ENCODE measurements at places on chromosomes 5 and 9. TPM values are rescaled to one million over a fixed set of nuclear protein-coding genes. Genes with fewer than 3 reads are reported as not detected.

- no peak for DNase-seq
These were observed 38.0 kb downstream of the FOXI1 start for GRCh38 chr5:170143710-170144109.

DNA sequence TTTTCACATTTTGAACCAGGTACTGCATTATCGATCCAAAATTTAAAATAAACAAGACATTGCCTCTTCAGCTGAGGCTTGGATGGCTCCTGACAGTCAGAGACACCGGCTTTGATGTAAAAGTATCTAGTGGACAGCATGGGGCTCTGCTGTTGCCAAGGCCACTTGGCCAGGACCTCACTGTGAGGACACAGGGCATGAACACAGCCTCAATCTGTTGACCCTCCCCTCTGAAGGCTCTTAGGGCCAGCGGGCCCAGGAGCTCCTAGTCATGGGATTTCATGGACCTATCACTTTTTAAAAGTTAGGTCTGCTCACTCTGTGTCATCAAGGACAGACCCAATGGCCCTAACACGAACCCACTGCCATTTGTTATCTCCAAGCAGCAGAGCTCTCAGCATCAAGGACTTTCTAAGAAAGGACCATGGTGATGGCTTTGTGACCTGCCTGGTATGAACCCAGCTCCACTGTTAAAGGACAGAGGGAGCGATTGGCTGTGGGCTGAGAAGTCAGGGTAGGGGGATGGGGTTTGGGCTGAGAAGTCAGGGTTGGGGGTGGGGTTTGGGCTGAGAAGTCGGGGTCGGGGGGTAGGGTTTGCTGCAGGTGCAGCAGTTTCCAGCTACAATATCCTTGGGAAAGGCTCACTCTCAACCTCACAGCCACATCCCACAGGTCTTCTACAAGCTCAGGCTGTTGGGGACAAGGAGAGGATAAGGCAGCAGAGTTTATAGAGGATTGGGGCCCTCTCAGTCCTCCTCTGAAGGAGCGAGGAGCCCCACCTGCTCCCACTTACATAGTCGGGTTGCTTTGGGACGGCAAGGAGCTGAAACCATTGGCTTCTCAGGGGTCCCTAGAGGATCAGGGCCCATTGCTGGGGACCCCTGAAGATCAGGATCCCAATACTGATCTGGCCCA, 146.8 kb downstream of the BARX1 start:
- DNase-seq: no peak

DNA sequence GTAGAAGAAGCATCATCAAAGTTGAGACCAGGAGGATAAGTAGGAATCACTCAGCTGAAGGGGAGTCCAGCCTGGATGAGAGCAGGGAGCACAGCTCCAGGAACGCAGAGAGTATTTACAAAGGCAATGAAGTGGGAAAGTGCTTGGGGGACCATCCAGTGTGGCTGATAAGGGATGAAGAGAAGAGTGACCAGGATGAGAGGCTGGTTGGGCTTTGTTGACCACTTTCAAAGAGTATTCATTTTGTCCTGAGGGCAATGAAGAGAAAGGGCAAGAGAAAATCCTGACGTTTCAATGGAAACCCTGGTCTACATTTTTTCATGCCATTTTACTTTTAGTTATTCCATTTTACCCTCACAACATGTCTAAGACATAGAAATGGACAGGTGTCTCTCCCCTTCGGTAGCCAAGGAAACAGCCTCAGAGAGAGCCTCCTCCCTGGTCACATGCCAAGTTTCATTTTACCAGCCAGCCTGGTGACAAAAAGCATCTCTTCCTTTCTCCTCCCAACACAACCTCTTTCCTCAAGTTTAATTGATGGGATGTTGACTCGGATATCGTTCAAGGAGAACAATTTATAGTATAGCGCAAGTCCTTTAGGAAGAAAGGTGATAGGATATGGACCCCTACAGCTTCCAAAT, 492.7 kb upstream of the CLINT1 start:
- DNase-seq: no peak

DNA sequence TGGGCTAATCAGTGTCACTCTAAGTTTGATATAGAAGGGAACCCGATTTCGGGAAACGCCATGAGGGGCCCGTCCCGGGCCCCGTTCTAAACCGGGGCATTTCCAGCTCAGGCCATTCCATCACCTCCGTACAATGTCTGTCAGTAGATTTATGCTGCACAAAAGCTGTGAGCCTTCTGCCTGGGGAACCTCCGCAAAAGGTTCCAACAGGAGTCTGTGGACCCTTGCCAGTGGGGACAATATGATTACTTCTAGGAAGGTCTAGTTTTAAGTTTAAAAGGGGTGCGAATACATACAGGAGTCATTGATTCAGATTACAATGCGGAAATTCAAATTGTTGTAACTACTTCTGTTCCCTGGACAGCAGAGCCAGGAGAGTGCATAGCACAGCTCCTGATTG, 57.6 kb downstream of the RAPGEF1 start:
- no peak for DNase-seq

DNA sequence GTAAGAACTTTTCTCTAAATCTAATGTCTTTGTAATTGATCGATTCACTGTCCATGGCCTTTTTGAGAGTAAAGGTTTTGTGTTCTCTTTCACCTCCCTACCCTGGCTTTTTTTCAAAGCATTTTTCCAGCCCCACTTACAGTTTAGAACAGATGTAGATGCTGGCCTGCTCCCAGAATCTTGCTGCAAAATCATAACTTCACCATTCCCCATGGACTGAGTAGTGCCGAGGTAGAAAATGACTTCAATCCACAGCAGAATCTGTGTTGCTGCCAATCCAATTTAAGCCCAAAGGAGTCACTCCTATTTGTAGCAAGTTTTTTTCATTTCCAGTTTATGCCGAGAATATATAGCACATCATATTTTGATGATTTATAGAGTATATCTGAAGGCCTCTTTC, 46.5 kb upstream of the CEMIP2 start:
- no peak for DNase-seq

DNA sequence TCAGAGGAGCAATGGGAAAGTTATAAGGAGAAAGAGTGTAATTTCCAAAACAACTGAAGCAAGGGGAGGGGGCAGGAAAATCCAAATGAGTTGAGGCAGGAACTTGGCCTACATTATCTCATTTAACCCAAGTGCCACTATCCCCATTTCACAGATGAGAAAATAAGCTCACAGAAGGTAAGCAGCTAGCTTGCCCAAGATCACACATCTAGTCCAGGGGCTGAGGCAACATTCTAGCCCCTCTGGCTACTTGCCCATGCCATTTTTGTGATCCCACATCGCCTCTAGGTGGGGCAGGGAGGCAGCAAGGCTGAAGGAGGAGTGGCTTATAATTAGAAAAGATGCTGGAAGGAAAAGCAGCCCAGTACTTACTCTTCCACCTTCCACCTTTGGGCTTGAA, 2.6 kb upstream of the PSIP1 start:
- DNase-seq: no peak

DNA sequence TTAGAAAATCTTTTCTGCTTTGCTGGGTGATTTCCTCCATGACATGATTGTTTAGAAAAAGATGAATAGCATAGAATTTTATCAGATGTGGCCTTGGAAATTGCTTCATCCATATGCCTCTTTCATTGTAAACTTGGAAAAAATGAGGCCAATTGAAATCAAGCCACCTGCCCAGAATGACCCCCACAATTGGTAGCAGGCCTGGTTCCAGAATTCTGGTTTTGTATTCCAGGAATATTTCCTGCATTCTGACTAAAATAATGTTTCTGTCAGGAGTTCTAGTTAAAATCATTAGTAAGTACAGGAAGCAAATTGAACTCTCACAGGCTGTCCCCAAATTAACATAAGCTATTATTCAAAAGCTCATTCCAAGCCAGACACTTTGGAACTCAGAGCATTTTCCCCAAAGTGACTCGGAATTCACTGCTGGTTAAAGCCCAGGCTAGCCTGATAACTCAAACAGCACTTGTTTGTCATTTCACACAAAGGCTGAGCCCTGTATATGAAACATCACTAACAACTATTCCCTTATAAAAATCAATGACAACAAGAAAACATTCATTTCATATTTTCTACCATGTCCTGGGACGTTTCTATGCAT, 75.1 kb upstream of the ADCY2 start:
- no peak for DNase-seq

The C9orf153 gene
- not detected for total RNA-seq

DNA sequence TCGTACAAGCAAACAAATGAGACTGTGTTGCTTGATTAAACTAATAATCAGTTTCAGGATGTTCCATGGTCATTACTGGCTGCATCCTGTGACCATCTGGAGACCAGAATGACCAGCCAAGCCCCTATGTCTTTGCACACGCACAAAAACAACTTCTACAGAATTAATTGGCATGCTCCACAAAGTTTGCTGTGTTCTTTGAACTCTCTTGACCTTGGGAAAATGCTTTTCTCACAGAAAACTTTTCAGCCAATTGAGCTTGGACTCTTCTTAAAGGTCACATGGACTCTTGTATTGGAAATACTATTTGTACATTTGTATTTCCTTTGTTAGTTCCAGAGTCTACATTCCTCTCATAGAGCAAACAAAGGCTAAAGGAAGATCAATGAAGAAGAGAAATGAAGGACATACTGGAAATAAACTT, 147.8 kb downstream of the ARRDC3 start:
- DNase-seq: no peak

GRCh38 chr5:95081500-95081960, 203.4 kb downstream of the MCTP1 start:
- DNase-seq: no peak

The UGCG gene
- 11.4 TPM for total RNA-seq

DNA sequence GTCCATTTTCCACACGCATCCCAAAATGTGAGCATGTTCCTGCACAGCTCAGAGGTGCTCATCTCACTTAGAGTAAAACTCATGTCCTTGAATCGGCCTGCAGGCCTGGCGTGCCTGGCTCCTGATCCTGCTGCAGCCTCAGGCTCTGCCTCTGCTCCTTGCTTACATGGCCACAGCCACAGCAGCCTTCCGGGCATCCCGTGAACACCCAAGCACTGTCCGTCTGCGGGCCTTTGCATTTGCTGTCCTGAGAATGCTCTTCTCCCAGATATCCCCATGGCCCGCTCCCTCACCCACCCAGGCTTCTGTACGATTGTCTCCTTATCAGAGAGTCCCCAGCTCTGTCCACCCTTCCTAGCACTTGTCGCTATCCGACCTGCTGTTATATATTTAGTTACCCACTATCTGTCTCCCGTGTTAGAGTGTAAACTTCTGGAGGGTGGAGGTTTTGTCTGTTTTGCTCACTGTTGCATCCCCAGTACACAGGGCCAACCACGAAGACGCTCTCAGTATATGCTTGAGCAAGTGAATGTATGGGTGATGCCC, 21.9 kb downstream of the FGF18 start:
- no peak for DNase-seq

DNA sequence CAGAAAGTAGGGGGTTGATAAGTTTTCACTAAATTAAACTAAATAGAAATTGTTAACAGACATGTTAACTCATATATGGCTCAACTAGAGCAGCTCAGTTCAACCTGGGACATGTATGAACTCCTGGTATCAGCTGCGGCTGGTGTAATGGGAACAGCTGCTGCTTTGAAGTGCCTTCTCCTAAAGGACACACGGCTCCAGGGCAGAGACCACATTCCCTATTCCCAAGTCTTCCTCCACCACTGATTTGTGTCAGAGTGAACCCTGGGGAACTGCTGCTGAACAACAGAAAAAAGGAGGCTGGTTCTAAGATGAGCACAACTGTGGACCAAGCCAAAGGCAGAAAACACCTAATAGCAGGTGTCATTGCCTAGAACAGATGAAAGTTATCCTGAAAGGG, 71.1 kb downstream of the MAPKAP1 start:
- no peak for DNase-seq

DNA sequence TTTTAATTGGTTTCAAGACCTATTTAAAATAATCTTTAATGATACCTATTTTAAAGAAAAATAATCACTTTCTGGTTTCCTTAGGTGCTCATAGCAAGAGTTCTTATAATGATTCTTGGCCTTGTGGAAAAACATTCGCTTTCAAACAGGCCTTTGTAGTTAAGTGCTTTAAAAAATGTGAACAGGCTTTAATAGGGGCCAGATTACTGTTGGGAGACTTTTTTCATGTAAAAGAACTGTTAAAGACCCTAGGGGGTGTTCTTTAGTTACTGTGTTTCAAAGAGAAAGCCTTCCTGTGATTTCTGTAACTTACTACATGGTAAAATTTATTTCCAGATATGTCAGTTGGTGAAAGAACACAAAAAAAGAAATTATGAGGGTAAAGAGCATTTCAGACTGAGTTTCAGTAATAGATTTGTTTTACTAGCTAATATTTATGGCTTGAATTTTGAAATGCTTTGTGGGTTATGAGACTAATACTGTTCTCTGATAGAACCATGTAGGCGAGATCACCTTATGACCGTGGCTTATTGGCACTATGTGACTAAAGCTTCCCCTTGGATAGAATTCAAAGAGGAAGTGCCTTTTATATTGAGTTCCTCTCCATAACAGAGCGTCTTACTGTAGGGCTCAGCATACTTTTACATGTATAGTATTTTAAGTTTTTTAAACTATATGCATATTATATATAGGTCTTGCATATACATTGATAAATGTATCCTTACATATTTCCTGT, 70.7 kb downstream of the CSNK1G3 start:
- no peak for DNase-seq

GRCh38 chr5:158990979-158991775, 108.5 kb downstream of the EBF1 start:
- DNase-seq: no peak

The OTP gene
- total RNA-seq: not detected

GRCh38 chr9:99023831-99024230, 80.1 kb downstream of the COL15A1 start:
- no peak for DNase-seq

GRCh38 chr5:140049205-140049604, 6.1 kb upstream of the NRG2 start:
- DNase-seq: no peak

DNA sequence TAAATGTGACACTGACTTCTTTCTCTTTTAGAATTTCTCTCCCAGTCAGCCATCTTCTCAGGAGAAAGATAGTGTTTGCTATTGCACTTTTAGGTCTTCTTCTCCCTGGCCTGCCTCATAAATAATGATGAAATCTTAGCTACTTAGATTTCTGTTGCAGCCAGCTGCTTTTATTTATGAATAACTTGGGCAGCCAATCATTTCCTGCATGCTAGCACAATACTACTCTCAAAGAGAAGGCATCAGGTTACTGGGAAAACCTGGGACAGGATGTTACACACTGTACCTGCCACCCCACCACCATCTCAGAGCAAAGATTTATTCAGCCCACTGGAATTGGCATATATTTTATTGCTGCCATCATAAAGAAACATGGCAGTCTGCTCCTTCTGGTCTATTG, 266.6 kb downstream of the PRELID2 start:
- no peak for DNase-seq

DNA sequence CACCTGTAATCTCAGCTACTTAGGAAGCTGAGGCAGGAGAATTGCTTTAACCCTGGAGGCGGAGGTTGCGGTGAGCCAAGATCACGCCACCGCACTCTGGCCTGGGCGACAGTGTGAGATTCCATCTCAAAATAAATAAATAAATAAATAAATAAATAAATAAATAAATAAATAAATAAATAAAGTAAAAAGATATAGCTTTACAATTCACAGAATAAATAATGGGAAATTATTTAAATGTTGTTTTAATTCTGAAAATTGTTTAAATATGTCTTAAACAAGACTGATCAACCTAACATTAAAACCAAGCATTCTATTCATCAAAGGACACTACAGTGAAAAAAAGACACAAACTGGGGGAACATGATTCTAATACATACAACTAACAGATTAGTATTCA, 357.1 kb downstream of the CTNND2 start:
- DNase-seq: no peak
